ENCODE measurements at places on chromosomes 3 and 15.

DNA sequence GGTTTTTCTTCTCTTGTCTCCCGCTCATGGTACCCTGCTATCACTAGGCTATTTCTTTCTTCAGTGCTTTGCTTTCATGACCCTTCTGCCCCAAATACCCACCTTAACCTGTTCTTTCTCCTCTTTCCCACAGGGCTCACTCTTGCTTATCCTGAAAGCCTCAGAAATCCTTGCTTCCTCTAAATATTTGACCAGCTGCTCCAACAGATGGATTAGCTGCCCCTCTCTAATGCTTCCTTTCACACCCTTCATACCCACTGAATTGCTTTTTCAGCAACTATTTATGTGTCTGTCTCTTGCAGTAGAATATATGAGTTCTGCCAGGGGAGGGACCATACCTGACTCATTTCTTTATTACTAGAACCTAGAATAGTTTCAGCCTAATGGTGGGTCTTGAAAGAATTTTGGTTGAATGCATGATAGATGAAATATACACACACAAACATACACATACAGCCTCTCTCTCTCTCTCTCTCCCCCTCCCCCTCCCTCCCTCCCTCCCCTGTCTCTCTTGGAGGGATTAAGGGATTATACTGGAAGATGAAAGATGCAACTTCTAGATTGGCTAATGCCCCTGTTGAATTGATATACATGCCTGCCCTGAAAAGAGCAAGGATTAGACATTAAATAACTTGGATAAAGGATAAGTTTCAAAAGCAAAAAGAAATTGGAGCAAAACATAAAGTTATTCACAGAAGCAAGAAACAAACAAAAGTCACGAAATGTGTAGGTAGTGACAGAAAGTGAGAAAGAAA, 95.0 kb upstream of the GADL1 start:
- DNase-seq, result no peak

DNA sequence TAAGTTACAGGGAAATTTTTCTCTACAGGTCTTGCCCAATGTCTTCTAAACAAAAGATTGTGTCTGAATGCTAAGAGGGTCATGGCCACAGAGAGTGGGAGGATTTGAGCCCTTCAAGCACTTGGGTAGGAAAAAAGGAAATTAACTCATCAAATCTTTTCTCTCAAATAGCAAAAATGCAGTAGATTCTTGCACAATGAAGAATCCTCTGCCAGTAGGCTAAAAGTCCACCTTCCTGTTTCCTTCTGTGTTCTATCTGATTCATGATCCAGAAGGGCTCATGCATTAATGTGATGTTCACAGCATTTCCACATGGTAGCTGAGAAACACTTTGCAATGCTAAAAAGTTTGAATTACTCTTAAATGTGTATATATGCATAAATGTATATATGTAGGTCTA, 177.1 kb downstream of the CD47 start:
- peak; percentile 31 for DNase-seq

DNA sequence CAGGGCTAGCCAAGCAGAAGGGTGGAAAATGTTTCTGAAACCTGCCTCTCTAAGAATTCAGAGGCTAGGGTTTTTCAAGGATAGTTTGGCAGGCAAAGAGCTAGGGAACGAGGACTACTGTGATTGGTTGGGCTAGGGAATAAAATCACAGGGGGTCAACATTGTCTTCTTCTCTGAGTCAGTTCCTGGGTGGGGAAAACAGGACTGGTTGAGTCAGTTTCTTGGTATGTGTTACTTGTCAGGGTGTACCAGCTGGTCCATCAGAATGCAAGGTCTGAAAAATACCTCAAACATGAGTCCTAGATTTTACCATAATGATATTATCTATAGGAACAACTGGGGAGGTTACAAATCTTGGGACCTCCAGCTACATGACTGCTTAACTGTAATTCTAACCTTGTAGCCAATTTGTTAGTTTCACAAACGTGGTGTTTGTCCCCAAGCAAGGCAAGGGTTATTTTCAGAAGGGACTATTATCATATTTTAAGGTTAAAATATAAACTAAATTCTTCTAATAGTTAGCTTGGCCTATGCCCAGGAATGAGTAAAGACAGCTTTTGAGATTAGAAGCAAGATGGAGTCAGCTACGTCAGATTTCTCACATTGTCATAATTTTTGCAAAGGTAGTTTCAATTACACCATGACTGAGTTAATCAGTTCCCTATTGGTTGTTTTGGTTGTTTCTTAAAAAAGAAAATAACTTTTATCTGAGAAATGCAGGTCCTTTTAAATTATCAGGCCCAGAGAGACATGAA, 231.5 kb downstream of the ALCAM start:
- peak; percentile 98 for DNase-seq

GRCh38 chr15:42314818-42315217, 41.6 kb upstream of the TMEM87A start:
- DNase-seq, result no peak

- no peak for DNase-seq
These were observed 13.0 kb upstream of the SEC62 start for GRCh38 chr3:169953462-169954141.

- DNase-seq, result peak; percentile 16
These were observed 537.6 kb upstream of the IL12A start for GRCh38 chr3:159451067-159451466.

GRCh38 chr3:165642761-165643420, 194.3 kb downstream of the BCHE start:
- DNase-seq, result peak; percentile 99

GRCh38 chr15:41968701-41969100, 3.7 kb downstream of the EHD4 start:
- no peak for DNase-seq

DNA sequence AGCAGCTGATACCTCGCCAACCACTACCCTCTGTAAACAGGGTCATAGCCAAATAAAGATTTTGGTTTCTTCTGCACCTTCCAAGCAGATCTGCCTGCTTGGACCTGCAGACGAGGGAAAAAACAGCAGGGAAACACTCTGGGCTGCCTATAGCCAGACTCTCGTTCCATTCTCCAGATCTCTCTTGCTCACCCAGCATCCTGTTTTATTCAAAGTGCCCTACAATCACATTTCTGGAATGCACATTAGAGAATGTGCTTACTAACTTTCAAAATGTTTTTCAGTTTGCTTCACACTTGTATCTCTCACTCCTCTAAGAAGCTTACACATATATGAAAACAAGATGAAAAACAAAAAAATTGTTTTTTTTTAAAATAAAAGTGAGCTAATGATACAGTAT, 71.4 kb downstream of the MLH1 start:
- DNase-seq, result no peak

- no peak for DNase-seq
These were observed 193.0 kb upstream of the TPM1 start for GRCh38 chr15:62849316-62850106.

- peak; percentile 12 for DNase-seq
These were observed 102.9 kb downstream of the ARNT2 start for GRCh38 chr15:80507131-80507530.

- DNase-seq, result no peak
These were observed 110.3 kb upstream of the MITF start for GRCh38 chr3:69628951-69629350.

DNA sequence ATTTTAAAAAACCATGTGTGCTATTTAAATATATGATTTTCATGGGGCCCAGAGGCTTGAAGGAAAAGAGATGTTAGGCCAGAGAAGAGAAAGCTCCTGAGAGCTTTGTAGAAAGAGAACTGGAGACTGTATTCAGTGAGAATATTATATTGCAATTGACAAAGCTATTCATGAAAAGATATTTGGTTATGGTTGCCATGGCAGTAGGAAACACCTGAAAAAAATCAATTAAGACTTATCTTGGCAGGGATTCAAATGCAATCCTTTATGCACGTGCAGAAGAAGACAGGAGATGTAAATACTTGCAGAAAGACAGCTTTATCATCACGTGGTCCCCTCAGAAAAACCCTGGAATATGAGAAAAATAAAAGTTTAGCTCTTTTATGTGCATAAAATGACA, 636.0 kb upstream of the TBL1XR1 start:
- no peak for DNase-seq
